ENCODE measurements at places on chromosomes 12 and 14.

- DNase-seq, result peak; percentile 71
These were observed 717 bp downstream of the ORAI1 start for GRCh38 chr12:121626853-121627640.

- no peak for DNase-seq
These were observed 141.1 kb downstream of the SLC15A5 start for GRCh38 chr12:16136219-16136988.

DNA sequence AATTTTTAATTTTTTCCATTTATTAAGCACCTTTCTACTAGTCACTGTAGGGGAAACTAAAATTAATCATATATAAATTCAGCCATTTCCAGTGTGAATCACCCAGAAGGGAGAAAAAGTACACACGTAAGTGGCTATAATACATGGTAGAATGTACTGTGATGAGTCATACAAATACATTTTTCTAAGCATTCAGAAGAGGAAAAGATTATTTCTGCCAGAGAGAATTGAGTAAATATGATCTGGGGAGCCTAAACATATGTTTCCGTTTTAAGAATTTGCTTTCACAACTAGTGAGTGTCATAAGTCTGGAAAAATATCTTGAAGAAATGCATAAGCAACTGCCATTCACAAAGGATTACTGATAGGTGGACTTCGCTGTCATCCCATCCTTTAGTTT, 102.8 kb downstream of the TGFB3 start:
- peak; percentile 95 for DNase-seq

DNA sequence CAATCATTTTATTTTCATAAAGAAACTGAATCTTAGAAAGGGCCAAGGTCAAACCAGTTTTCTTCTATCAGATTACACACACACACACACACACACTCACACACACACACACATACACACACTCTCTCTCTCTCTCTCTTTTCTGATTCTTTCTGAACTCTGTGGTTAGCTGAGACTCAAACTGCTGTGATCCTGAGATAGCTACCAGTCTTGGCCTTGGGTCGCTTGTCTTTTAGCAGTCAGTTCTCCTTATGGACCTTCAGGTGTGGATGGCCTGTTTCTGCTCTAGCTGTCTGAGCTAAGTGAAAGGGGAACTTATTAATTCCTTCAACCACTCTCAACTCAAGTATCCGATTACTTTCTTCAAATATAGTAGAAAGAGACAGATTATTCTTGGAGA, 145.1 kb downstream of the GRIP1 start:
- DNase-seq, result no peak

DNA sequence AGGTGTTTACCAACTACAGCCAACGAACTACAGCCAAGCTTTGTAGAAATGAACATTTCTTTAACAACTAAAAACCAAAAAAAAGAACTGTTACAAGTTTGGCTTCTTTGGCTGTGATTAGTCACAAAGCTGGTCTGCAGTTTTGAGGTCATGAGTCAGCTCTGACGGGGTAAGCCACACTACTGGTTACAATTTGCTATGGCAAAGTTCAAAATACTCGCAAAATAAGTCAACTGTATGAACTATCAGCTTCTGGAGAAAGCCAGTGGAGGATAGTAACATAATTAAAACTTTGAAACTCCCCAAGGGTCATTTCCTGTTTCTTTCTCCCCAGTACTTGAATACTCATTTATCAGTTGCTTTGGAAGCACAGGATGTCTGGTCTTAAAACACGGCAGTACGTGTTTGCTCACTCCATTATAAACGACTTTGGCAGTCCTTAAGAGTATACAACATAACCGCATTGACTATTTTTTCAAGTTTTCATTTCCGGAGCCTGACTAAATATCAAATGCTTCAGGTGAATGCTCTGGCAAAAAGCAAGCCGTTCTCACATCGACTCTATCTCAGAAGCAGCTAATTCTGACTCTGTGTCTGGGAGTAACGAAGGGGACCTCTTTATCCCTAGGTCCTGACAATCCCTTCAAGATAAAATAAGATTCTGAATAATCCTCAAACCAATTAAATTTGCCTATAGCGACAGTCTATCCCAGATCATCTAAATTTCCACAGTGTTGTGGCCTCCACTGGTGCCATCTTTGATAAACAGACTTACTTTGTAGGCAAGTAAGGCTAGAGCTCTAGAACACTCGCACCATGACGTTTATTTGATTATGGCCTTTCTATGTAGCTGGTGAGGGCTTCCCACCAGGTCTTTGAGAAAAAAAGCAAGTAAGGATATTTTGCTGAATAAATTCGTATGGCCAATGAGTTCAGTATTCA, 10.6 kb downstream of the PHLDA1 start:
- peak; percentile 93 for DNase-seq

DNA sequence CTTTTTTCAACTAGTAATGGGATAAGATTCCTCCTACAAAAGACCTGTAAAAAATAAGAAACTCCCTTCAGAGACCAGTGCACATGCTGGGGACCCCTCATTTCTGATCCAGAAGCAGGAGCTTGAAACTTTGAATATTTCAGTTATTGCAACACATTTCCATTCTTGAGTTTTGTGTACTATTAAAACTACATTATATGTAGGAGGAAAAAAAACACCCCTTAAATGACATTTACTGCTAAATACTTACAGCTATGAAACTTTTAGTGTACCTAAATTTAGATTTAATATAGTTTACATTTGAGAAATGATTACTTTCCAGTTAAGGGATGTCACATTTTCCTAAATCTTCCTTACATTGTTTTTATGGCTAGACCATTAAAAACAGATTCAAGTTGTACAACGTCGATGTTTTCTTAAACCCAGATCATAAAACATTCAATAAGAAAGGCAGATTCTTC, 4.1 kb downstream of the LRIG3 start:
- no peak for DNase-seq

DNA sequence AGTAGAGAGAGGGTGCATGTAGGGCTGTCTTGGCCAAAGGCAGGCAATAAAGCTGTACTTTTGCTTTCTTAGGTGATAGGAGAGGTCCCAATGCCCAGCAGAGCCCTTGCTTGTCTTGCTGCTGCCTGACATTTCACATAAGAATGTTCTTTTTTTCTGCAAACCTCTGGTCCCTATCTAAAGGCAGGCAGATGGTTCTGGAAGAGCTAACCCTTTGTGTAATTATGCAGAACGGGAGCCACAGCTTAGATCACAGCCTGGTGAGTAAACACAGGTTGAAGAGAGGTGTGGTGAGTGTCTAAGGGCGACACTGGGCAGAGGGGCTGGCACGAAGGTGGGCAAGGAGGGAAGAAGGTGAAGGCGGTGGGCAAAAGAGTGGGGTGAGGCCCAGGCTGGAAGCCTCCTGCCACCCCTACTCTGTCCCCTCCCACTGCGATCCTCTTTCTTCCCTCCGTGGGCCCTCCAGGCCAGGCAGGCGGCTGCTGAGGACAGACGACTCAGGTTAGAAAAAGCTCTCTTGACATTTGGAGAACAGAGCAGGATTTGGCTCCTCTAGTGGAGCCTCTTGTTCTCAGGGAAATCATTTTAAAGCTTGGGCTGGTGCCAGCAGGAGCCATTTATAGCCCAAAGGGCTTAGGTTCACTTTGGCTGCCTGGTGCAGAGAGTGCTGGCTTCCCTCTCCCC, 42.8 kb downstream of the PRMT8 start:
- peak; percentile 8 for DNase-seq

- DNase-seq, result peak; percentile 39
These were observed 1009.5 kb upstream of the TMEM132C start for GRCh38 chr12:127257366-127257935.

GRCh38 chr12:69896653-69897381, 71.8 kb downstream of the MYRFL start:
- DNase-seq, result no peak

GRCh38 chr12:38350342-38351174, 34.0 kb downstream of the ALG10B start:
- no peak for DNase-seq

- no peak for DNase-seq
These were observed 143.7 kb downstream of the SMOC1 start for GRCh38 chr14:70022771-70023445.

DNA sequence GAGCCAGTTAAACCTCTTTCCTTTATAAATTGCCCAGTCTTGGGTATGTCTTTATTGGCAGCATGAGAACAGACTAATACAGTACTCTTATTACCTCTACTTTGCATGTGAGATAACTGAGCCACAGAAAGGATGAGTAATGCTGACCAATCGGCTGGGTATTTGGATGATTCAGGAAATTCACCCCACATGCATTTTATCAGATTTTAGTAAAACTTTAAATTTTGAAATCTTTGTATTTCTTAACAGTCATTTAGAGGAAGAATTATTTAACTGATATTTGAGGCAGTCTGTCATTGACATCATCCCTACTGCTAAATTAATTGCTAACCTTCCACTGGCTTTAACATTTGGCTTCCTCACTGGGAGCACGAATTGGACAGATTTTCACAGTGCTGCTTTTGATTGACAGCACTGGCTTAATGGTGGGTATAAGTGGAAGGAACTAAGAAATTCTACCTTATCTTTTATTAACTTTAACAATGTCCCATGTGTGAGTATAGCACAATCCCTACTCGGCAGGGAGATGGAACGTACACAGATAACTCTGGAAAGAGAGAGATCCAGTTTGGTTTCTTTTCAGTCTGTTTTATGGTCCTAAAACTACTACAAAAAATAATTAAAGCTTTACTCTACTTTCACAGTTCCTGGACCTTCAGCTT, 261.0 kb downstream of the DACT1 start:
- peak; percentile 97 for DNase-seq
